ENCODE measurements at places on chromosomes 7 and 10. TPM values are rescaled to one million over a fixed set of nuclear protein-coding genes. Genes with fewer than 3 reads are reported as not detected.

DNA sequence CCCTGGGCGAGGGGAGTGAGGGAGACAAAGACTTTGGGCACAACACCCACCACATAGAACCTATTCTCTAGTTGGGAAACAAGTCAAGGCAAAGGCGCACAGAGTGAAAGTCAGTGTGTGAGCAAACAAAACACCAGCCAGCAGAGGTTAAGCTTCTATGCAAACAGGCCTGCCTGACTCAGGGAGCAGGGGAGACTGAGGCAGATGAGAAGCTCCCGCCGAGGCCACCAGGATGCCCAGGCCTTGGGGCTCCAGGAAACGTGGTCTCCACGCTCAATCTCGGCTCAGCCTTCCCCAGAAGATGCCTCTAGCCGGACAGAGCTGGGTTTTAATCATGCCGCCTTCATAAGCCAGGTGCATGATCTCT lies 74.1 kb upstream of the KCNMA1 start:
- DNase-seq: no peak

DNA sequence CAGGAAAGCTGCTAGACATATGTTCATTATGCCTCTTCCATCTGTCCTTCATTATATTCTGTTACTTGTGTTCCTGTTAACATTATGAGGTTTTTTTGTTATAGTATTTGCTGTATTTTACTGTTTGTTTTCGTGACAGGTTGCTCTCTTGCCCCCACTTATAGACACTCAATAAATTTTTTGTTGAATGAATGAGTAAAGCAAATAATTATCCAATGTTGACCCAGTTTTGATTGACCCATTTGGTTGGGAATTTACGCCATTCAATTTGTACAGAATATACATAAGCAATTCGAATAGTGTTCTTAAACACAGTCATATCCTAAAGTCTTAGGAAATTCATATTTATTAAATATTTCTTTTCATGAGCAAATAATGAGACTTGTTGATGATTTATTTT lies 11.8 kb downstream of the CCSER2 start:
- DNase-seq: no peak

- no peak for DNase-seq
These were observed 767.2 kb downstream of the REEP3 start for GRCh38 chr10:64288404-64288803.

GRCh38 chr7:6533893-6534495 lies 17.3 kb downstream of the GRID2IP start:
- no peak for DNase-seq

DNA sequence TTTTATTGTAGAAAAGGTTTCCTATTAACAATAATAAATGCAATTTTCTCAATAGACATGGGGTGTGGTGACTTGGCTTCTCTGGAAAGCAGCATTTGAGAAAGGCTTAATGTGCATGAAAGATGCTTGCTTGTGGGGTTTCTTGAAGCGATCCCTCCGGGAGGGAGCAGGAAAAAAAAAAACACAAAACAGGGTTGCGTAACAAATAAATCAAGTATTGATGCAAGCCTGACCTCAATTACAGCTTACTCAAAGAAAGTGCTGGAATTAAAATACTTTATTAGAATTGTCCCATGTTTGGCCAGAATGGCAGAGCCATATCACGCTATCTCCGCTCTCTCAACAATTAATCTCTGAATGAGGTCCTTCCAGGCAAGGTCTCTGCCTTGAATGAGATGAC lies 1612.5 kb downstream of the REEP3 start:
- DNase-seq: no peak

DNA sequence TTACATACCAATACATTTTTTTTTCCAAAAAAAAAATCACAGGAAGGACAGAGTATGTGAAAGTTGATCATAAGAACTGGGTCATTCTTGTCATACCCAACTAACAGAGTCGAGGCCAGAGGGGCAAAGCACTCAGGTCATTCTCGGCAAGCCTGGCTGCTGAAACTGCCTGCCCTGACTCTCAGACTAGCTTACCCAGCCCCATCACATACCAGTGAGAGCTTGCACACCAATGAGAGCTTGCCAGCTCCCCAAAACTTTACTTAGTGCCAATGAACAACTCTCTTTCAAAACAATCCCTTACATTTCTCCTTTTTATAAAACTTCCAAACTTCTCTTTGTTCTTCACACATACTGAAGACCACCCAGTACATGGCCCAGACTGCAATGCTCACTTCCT lies 48.9 kb downstream of the VOPP1 start:
- DNase-seq: no peak

- DNase-seq: no peak
These were observed 10.8 kb downstream of the PDE1C start for GRCh38 chr7:32059289-32060011.

GRCh38 chr10:100879741-100880360 lies 32.9 kb upstream of the SLF2 start:
- DNase-seq: no peak

- peak; percentile 53 for DNase-seq
These were observed 2.9 kb downstream of the INPP5A start for GRCh38 chr10:132540456-132540855.

GRCh38 chr7:48087349-48087748 lies 1.7 kb upstream of the UPP1 start:
- no peak for DNase-seq

DNA sequence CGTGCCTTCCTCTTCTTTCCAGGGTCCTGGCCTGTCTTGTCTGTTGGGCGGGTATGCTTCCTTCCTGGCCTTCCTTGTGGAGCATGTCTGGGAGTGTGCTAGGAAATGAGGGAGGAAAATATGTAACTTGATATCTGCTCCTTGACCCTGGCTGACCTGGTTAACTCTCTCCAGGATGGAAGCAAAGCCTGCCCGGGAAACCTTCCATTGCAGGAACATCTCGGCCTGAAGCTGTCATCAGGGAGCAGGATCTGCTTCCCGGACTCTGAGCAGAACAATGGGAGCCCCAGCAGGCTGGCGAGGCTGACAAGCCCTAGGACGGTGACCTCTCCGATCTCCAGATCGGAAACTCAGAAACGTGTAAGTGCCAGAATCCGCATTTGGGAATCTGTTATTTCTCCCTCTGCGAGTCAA lies 340.3 kb downstream of the FRMD4A start:
- DNase-seq: peak; percentile 56

DNA sequence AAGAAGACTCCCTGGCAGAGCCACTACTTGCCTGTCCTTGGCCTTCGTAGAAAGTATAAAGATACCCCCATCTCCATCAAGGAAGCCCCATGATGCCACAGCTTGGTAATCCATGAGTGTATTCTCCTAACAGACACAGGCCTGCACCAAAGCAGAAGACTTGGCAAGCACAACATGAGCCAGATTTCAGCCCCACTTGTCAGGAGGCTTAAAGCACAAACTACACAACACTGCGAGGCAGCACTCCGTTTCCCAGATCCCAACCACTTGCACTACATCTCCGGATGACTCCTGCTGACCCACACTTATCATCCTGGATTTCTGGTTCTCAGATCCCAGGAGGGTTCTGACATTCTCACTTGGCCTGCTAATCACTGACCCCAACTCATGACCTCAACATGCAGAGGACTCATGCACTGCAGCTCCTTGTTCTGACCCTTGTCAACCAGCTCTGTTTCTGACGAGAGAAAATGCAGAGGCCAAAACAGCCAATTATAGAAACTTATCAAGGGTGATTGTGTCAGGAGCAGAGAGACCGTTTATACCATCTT lies 100.8 kb downstream of the RELN start:
- no peak for DNase-seq

DNA sequence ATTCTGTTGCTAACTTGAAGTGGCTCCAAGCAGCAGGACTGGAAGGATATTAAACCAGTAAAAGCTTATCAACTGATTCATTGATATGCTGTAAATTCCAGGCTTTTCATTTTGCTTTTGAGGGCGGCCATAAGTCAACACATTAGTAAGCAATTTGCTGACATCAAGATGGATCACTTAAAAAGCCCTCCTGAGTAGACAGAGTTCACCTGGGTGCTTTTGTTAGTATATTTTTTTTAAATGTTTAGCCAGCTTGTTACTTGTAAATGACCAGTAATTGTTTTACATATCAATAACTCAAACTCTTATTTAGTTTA lies 26.5 kb downstream of the RNF32 start:
- DNase-seq: no peak

DNA sequence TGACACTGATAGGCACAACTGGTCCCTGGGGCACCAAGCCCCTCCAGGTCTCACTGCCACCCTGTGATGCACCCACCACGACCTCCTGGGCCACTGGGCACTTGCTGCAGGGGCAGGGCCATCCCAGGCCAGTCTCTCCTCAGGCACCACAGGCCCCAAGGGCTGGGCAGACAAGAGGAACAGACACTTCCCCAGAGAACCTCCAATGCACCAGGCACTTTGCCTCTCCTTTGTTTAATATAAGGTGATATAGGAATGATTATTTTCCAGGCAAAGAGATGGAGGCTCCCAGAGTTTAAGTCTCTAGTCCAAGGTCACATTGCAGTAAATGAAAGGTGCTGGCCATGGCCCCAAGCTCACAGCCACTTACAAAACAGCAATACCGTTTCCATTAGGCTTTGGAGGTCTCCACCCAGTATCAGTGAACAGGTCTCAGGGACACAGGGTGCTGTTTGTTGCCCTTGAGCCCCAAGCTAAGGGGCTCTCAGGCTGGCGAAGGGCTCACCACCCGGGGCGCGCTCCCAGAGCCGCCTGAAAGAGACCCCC lies 4.5 kb downstream of the DEPP1 start:
- DNase-seq: no peak

DNA sequence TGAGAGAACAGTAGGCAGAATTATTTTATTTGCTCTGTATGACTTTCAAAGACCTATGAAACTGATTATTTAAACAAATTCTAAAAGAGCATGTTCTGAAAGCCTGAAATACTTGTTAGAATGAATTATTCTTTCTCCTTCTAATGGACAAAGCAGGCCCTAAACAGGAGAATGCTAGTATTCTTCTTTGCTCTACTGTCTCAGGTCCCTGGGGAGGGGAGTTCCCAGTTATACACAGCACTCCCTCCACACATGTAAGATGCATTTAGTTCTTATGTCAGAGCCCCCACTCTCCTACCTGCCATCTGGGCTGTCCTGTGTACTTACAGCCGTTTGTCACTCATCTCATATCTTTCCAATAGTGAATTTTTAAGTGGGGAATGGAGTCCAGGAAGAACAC lies 633.5 kb upstream of the ANKRD30A start:
- no peak for DNase-seq

- DNase-seq: no peak
These were observed 101.0 kb upstream of the NFE2L3 start for GRCh38 chr7:26051021-26051420.

GRCh38 chr7:87345962-87346371 lies 503 bp downstream of the CROT start:
- DNase-seq: no peak

DNA sequence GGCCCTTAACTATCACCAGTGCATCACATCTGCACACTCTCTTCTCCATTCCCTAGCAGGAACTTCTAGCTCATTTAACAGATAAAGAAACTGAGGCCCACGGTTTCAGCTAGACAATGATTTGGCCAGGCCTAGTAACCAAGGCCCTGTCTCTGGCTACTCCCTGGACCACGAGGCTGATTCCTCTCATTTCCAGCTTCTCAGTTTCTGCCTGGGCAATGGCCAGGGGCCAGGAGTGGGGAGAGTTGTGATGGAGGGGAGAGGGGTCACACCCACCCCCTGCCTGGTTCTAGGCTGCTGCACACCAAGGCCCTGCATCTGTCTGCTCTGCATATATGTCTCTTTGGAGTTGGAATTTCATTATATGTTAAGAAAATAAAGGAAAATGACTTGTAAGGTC lies 13.5 kb downstream of the AQP1 start:
- DNase-seq: no peak

Gene AEBP1
- total RNA-seq: 12.4 TPM

Gene IGFBP3
- total RNA-seq: 52.3 TPM

Gene CSTF2T
- total RNA-seq: 21.1 TPM

Gene PILRA
- 3.6 TPM for total RNA-seq

Gene WDFY4
- 1.1 TPM for total RNA-seq

Gene C10orf105
- total RNA-seq: 0.05 TPM

Gene PRLHR
- not detected for total RNA-seq

Gene AKR1B1
- 208 TPM for total RNA-seq

Gene PLEKHS1
- total RNA-seq: not detected

Gene C10orf90
- not detected for total RNA-seq

Gene PLXDC2
- 12.2 TPM for total RNA-seq

All from Right ventricle myocardium superior (tissue), 1 donor.